ENCODE measurements at places on chromosomes 4 and X.

GRCh38 chr4:94334962-94335361 lies 7.7 kb downstream of the HPGDS start:
- no peak for DNase-seq

DNA sequence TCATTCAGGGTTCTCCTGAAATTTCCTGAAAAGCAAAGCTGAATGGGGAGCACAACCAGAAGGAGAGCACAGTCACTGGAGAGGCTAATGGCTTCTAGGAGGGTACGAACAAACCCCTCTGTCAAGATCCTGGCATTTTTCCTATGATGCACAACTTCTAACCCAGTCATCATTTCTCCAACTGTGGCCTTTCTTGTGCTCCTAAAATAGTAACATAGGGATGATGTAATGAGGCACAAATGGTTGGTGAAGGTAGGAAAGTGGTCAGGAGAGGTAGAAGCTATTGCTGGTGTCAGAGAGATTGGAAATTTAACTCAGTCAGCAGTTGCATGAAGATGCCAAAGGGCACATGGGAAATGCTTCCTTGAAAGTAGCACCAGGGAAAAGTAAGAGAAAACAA lies 52.7 kb downstream of the SLC10A7 start:
- no peak for DNase-seq

DNA sequence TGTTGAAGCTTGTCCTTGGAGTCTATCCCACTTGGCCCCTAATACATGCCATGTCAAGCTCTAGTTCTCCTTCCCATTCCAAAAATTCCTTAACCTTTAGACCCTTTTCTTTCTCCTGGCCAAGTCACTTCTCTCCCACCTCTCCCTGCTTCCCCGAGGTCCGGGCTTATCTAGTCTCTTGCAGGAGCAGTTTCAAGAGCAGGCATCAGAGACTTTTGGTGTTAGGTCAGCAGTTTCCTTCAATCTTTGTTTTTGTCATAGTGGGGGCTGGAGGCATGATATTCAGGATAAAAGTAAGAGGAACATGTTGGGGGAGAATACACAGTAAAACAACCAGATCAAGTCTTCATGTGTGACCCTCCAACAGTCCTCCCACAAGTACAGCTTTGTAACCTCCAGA lies 11.5 kb upstream of the IDS start:
- DNase-seq, result no peak

- no peak for DNase-seq
These were observed 2.6 kb downstream of the LSM6 start for GRCh38 chr4:146178126-146178525.

- no peak for DNase-seq
These were observed 57.6 kb upstream of the RAP1GDS1 start for GRCh38 chr4:98203332-98204235.

DNA sequence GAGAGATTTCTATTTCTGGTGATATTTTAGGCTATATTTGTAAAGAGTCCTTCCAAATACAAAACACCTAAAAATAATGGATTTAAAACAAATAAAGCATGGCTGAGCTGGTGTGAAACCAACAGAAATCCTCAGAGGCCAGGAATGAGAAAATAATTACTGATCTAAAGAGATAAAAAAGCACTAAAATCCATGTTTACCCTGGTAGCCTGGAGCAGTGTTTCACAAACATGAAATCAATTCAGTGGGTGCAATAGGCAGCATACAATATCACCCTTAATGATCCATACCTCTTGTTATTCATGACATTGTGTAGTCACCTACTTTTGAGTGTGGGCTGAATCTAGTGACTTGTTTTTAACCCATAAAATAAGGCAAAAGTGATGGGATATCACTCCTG lies 14.6 kb downstream of the PFKFB1 start:
- no peak for DNase-seq

GRCh38 chr4:81519856-81520255 lies 48.1 kb upstream of the RASGEF1B start:
- DNase-seq, result no peak

- DNase-seq, result no peak
These were observed 158.1 kb downstream of the FHIP1A start for GRCh38 chr4:151567056-151567455.

Measured in RWPE1 (cell line).